Psoas muscle (tissue), 8 donors: ENCODE measurements at places on chromosomes 4 and X.

- DNase-seq, result no peak
Observed at GRCh38 chr4:107442538-107443111, 277.4 kb downstream of the PAPSS1 start.

DNA sequence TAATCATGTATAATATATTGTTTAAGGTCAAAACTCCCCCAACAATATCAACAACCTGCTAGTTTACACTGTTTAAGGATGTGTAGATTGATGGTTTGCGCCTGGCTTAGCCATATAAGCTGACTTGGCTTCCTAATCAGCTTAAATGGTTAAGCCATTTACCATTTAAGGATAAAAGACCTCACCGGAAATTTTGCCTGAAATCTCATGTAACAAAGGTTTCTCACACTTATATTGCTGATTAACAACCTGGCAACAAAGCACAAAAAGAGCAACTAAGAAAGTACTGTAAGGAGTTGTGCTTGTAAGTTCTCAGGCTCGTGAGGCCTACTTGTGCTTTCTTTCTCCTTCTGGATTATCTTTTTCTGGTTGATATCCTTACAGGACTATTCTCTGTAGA, 485.2 kb downstream of the GABRG1 start:
- no peak for DNase-seq

DNA sequence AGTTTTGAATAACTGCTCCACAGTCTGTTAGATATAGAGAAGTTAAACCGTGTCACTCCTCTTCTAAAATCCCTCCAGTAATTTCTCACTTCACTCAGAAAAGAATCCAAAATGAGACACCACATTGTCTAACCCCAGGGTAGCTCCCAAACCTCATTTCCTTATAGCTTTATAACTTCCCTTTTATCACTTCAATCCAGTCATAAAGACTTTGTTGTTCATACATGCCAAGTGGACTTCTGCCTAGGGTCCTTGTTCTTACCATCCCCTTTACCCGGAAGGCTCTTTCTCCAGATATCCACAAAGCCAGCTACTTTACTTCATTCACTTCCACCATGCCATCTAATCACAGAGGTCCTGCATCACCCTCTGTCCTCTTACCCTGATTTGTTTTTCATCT, 156.2 kb downstream of the GABRB1 start:
- no peak for DNase-seq

DNA sequence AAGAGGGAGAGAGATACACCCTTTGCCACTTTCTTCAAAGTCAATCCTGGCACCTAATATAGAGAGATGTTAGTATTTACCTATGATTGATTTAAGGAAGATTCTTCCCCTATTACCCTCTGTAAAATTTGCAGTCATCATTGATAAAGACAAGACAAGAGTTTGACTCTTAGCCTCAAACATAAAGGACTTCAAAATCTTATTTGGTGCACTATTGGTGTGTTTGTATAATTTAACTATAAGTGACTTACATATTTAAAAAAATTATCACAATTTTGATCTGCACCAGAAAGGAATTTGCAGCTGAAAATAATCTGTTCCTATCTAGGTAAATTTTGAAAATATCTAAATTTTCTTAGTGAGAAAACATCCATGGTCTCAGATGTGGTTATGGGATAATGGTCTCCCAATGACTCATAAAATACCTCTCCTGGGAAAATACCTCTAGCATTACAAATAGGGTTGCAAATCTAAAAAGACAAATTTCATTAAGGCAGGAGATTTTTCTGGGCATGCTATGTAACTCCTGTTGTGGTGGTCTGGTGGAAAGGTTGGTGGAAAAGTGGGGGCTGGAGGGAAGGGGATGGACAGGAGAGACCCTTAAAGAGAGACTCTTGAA, 173.6 kb upstream of the MED14 start:
- DNase-seq, result no peak

DNA sequence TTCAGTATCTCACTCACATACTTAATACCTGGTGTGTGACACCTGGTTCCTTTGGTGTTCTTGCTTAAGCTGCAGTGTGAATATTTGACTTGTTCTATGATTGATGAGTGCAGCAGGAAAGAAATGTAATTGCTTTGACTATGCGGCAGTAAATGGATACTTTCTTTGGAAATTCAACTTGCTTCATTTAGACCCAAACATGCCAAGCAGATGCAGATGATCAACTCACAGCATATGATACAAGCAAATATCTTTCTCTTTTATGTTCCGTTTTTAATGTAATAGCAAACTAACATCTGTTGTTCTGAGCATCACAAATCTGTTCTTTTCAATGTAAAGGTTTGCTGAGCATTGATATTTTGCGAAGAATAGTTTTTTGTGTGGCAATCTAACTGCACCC, 549.5 kb downstream of the C4orf33 start:
- DNase-seq, result no peak

DNA sequence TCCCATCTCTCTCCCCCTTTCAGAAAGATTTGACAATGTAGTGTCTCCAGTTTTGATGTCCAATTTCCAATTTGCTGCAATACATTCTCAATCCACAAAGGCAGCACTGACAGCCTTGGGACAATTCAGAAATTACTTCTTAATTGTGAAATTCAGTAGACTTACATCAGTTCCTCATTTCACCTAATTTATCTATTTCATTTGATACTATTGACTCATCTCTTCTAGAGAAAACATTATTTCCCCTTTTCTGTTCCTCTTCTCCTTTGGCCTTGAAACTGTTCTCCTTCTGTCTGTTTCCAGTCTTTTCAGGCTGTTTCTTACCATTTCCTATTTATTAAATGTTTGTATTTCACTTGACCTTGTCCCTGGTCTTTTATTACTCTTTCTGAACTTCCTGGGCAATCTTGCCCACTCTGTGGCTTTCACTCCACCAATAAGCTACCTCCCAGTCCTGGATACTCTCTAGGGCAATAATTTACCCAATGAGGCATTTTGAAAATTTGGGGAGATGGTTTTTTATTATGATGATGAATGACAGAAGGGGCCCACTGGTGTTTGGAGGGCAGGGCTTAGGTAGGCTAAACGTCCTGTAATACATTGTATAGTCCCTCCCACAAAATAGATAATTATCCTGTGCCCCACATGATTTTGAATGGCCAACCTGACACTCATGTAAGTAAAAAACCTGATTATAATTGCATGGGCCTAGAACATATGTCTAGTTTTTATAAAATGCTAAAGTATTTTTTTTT, 498.0 kb upstream of the BOD1L1 start:
- no peak for DNase-seq
